Stimulated activated CD8-positive, alpha-beta memory T cell treated with anti-CD3 and anti-CD28 coated beads, Interleukin-7, amount 100 ng/mL, for 1 hour (primary cell): ENCODE measurements at places on chromosomes 12 and 14.

DNA sequence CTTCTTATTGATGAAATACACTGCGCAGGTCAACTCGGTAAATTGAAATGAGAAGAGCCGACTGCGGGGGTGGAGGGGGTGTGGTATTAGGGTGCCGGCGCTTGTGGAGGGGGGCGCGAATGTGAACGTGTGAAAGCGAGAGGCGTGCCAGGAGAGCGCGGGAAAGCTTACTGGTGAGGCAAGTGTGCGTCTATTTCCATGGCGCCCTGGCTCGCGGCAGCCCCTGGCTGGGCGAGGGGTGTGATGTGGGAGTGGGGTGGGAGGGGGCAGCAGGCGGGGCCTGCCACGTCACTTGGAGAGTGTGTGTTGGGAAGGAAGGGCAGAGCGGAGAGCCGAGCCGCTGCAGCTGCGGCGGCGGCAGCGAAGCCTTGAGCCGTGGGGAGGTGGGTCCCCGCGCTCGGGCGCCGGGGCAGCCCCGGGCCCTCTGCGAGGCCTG is 88.8 kb downstream of the GALNT8 start:
- no peak for DNase-seq

GRCh38 chr12:57935331-57935730 is 6.0 kb upstream of the ATP23 start:
- no peak for DNase-seq

GRCh38 chr14:93035585-93035916 is 80.2 kb downstream of the ITPK1 start:
- no peak for DNase-seq

DNA sequence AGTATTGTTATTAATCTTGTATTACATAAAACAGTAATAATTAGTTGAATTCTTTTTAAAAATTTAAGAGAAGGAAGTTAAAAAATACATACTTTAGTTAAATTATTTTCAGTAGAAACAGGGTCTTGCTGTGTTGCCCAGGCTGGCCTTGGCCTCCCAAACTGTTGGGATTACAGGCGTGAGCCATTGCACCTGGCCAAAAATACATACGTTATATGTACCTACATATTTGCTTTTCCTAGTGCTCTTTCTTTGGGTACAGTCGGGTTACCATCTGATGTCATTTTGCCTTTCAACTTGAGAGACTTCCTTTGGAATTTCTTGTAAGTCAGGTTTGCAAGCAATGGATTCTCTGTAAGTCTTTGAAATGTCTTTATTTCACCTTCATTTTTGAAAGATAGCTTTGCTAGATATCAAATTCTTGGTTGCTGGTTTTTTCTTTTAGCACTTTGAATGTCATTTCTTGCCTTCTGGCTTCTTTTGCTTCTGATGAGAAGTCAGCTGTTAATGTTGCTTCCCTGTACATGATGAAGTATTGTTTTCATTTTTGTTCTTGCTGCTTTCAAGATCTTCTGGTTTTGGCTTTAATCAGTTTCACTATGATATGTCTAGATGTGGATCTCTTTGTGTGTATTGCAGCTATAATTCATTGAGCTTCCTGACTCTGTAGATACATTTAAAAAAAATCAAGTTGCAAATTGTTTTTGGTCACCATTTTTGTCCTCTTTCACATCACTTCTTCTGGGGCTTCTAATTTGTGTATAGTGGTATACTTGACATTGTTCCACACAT is 84.4 kb downstream of the SPATS2 start:
- no peak for DNase-seq

- DNase-seq, result no peak
Observed at GRCh38 chr12:75526655-75527511, 15.5 kb upstream of the KRR1 start.

DNA sequence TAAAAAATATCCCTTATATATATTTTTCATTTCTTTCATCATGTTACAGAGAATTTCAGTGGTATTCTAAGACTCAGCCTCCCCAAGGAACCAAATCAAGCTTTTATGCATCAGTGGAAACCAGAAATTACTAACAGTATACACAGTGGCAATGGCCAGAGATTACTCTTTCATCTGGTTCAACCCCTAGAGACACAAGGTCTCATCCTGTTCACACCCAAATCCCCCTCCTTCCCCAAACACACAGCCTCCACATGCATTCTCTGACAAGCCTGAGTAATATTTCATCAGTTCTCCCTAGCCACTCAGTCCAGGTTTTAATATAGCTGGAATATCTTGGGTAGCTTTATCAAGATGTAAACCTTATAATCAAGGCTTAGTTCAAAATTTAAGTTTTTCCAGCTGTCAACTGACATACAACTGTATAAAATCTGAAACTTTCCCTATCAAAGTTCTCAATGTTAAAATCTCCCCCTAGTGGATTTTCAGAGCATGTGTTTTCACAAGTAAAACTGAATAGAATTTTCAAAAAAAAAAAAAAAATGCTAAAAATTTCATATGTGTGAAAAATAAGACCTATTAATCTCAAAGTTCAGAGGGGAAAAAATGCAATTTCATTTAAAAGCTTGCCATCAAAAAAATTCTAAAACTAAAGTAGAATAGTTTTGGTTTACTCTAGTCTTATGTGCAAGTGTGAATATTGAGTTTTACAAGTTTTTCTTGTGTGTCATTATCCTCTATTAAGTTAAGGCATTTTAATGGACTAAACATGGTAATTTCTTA is 10.5 kb upstream of the SSTR1 start:
- DNase-seq, result no peak

- DNase-seq, result no peak
Observed at GRCh38 chr14:24162093-24162492, 1.0 kb downstream of the IRF9 start.

DNA sequence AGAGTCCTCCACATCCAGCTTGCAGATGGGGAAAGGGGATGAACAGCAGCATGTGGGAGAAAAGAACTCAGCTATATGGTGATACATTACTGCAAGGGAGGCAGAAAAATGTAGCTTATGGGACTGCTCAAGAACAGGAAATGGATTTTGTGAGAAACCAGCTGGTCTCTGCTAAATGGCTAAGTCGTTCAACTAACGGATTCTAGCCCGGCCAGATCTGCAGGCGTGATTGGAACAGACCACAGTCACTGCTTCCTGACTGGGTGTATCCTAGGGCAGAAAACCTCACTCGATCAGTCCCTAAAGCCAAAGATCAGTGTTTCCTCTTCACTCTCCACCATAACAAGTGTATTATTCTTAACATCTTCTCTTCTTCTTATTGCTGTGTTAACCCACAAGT is 8.1 kb upstream of the PTGDR start:
- DNase-seq, result no peak

DNA sequence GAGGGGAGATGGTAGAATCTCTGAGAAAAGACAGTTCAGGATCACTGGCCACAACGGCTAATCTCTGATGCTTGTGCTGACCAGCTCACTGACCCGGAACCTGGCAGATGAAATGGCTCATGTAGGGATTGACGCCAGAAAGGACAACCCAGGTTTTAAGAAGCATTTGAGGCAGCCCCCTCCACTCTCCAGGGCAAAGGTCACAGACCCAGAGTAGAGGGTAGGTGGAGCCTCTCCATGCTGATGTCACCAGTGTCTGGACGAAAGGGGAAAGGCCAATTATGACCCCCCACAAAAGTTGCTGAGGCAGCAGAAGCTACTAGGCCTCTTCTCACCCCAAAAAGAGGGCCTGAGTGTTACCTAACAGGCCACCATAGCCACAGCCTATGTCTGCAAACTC is 1.2 kb downstream of the METTL1 start:
- no peak for DNase-seq

- peak; percentile 0 for DNase-seq
Observed at GRCh38 chr14:67240168-67240932, 885 bp upstream of the PALS1 start.

DNA sequence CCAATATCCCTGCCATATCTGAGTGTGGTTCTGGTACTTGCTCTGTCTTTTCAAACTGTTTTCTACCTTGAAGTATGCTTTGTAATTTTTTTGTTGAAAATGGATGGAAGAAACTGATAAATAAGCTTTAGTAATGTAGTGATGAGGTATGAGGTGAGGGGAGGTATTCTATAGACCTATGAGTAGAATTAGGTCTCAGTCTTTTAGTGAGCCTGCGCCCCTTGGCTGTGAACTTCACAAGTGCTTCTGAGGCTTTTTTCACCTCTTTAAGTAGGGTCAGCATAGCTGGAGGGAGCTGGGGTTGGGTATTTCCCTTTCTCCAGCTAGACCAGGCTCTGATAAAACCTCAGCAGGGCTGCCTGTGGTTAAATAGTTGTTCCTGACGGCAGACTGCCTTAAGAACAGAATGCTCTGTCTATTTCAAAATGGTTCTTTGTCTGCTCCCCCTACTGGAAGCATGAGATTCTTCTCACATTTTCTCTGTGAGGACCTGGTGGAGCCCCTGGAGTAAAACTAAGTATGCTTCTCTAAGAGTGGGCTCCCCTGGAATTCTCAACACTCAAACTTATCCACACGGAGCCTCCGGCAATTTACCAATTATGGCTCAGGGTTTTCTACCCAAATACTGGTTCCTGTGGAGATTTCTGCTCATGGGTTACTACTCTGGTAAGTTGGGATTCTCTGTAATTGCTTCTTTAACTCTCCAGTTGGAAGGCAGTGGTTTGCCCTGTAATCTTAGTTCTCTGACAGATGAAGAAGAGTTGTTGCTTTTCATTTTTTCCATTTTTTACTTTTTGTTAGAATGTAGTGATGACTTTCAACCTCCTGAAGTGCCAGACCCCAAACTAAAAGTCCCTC is 13.1 kb downstream of the KRT5 start:
- no peak for DNase-seq

DNA sequence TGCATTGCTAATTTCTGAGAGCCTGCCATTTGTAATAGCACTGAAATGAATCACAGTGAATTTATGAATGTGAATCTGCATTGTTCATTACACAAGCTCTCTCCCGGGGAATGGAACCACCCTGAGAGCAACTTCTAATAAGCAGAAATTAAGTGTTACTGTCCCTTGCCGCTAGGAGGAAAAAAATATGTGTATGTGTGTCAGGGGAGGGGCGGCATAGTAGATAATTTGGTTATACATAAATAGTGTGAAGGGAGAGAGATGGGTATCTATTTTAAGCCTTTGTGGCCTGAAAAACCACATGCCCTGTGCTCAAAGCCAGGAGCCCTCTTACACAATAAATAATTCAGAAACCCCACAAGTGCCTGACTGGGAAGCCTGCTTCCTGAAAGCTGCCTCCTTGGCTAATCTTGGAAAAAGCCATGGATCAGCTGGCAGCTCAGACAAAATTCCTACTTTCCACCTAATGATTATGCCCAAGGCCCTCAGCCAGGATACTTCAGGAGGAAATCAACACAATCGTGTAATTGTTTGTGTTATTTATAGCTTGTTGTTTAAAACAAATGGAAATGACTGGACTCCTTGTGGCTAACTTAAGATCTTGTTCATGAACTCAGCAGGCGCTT is 366.2 kb upstream of the KITLG start:
- no peak for DNase-seq

DNA sequence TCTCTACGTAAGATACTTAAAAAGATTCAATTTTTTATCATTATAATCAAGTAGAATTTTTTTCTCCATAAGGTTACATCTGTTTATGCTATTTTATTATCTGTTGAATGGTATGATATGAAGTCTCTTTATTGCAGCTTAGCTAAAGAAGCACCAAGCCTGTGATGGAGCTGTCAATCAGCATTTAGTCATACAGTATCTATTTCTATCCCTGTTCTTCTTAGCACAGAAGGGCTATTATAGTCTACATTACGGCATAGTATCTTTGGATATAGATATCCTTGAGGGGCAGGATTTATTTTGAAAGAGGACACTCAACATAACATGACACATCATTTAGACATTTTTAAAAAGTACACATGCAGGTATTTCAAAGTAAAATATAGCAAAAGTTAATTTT is 277.1 kb downstream of the FOXG1 start:
- no peak for DNase-seq

GRCh38 chr12:59839514-59839913 is 243.7 kb downstream of the SLC16A7 start:
- DNase-seq, result no peak

GRCh38 chr14:50677527-50678063 is 9.5 kb upstream of the SAV1 start:
- no peak for DNase-seq

GRCh38 chr12:56332512-56333196 is 1.1 kb downstream of the PAN2 start:
- no peak for DNase-seq

GRCh38 chr12:124848621-124849380 is 14.9 kb downstream of the SCARB1 start:
- DNase-seq, result no peak

DNA sequence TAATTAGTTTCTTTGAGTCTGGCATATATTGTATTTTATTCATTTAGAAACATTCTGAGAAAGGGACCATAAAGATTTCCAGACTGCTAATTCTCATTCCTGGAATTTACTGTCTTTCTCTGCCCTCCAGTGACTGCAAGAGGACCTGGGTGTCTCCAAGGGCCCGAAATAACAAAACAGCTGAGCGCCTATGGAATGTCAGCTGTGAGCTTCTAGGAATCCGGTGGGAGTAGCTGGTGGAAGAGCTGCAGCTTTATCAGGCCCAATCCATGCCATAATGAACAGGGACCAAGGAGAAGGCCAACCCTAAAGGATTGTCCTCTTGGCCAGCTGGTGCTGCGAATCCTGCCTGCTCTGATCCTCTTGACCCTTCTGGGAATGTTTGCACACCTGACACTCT is 31.9 kb downstream of the RDH12 start:
- no peak for DNase-seq

DNA sequence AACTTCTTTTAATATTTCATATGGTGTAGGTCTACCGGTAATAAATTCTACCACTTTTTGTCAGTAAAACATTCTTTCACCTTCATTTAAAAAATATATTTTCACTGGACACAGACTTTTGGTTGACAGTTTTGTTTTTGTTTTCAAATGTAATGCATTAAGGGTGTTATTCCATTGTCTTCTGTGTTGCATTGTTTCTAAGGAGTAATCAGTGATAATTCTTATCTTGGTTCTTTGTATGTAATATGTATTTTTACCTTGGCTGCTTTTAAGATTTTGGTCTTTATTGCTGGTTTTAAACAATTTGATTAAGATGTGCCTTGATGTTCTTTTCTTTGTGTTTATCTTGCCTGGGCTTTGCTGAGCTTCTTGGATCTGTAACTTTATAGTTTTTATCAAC is 4.1 kb downstream of the MAP1LC3B2 start:
- DNase-seq, result no peak
